Hippocampal formation (tissue), 2 donors: ENCODE measurements at places on chromosomes 7 and 10.

DNA sequence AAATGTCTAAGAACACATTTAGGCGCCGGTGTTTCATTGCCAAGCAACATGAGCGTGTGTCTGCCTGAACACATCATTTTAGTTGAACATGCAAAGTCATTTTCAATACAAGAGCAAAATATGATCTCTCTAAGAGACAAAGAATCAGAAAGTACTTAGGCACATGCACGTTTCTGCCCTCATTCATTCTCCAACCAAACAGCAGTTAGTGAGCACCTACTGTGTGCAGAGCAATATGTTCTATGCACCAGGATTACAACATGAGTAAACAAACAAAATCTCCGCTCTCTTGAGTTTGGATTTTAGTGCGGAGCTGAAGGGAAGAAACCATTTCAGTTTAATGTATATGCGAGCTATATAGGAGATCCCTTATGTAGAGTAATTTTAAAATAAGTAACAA is 71.6 kb upstream of the KLF6 start:
- no peak for DNase-seq

GRCh38 chr7:77202481-77202976 is 2.9 kb upstream of the FGL2 start:
- no peak for DNase-seq

GRCh38 chr7:45203936-45204445 is 46.4 kb downstream of the RAMP3 start:
- DNase-seq, result no peak

DNA sequence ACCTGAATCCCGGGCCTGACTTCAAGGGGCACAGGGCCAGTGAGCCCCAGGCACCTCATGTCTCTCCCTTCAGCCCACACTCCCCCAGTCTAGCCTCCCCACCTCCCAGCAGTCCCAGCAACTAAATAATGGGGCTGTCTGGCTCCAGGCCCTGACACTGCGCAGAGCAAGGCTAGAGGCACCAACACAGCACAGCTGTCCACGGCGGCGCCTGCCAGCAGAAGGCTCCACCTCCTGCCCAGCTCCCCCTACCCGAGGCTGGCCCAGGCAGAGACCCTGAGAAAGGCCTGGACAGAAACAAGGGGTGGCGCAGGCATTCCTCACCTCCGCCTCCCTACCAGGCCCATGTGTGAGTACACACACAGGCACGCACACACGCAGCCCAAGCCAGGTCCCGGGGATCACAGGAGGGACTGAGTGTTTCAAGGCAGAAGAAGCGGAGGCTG is 6.1 kb downstream of the KCNH2 start:
- peak; percentile 82 for DNase-seq
